Right atrium auricular region (tissue), 2 donors: ENCODE measurements at places on chromosomes 4 and X. TPM values are rescaled to one million over a fixed set of nuclear protein-coding genes. Genes with fewer than 3 reads are reported as not detected.

CENPVL3 gene
- not detected for total RNA-seq

PWWP3B gene
- total RNA-seq = 5.9 TPM

VCX3B gene
- total RNA-seq = not detected

GAB3 gene
- total RNA-seq = 13.5 TPM

LIMCH1 gene
- 76.1 TPM for total RNA-seq

FREM3 gene
- total RNA-seq = 0.04 TPM

MAGEB2 gene
- not detected for total RNA-seq

SSX3 gene
- not detected for total RNA-seq

TMEM31 gene
- total RNA-seq = not detected

MAGEA11 gene
- not detected for total RNA-seq

PCDH18 gene
- 5.6 TPM for total RNA-seq

ELMOD2 gene
- 6.6 TPM for total RNA-seq

PNMA3 gene
- 2.6 TPM for total RNA-seq

CFAP47 gene
- not detected for total RNA-seq

GPR82 gene
- 0.31 TPM for total RNA-seq

LARP7 gene
- 31.6 TPM for total RNA-seq

CRMP1 gene
- 1.1 TPM for total RNA-seq

ABRAXAS1 gene
- 5.7 TPM for total RNA-seq

DOK7 gene
- total RNA-seq = 31.0 TPM

GATA1 gene
- total RNA-seq = not detected
